ENCODE measurements at places on chromosomes 16 and 17.

- DNase-seq: no peak
These were observed 15.8 kb downstream of the HEATR3 start for GRCh38 chr16:50081428-50082018.

GRCh38 chr17:52470553-52470952 is 312.0 kb upstream of the CA10 start:
- no peak for DNase-seq

DNA sequence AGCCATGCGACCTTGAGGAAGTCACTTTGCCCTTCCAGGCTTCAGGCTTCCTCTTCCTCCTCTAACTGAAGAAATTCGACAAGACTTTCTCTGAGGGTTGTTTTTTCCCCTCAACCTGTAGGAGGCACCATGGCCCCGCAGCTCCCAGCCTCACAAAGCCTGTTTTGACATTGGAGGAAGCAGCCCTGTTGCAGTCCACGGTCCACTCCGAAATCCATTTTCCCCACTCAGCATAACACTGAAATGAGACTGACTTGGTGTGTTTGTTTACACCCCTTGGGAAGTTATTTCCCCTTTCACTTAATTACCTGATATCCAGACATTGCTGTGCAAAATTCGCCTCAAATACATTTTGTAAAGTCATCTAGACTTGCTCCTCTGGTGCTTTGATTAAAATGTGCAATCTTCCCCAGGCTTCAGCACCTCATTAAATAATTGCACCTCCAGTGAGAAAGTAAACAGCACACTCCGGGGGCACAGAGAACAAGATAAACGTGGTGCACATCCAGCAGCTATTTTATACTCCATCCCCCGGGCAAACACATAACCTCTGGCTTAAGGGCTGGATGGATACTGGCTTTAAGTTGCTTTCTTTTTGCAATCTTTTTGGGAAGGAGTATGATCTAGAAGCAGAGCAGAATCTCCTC is 41.4 kb upstream of the PIRT start:
- DNase-seq: no peak

DNA sequence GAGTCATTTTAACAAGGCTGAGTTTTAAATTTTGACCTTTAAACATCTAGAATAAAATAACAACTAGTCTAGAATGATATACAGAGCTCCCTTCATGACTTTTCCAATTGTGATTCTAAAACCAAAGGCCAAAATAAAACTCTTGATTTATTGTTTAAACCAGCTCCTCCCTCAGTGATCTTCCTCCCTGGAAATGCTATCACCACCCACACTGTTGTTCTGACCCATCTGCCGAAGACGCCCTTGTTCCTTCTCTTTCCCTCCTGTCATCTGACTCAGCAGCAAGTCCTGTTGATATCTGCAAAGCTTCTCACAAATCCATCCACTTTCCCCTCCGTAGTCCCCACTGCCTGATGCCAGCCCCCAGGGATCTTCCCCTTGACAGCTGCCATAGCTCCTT is 231.6 kb upstream of the DYNLRB2 start:
- DNase-seq: no peak

GRCh38 chr17:77610518-77610893 is 348.0 kb upstream of the TNRC6C start:
- DNase-seq: peak; percentile 10

- DNase-seq: no peak
These were observed 40.8 kb downstream of the MRTFB start for GRCh38 chr16:14111713-14112538.

GRCh38 chr16:55333684-55334083 is 9.7 kb downstream of the IRX6 start:
- no peak for DNase-seq

GRCh38 chr17:78862073-78863023 is 21.7 kb upstream of the USP36 start:
- DNase-seq: peak; percentile 94

DNA sequence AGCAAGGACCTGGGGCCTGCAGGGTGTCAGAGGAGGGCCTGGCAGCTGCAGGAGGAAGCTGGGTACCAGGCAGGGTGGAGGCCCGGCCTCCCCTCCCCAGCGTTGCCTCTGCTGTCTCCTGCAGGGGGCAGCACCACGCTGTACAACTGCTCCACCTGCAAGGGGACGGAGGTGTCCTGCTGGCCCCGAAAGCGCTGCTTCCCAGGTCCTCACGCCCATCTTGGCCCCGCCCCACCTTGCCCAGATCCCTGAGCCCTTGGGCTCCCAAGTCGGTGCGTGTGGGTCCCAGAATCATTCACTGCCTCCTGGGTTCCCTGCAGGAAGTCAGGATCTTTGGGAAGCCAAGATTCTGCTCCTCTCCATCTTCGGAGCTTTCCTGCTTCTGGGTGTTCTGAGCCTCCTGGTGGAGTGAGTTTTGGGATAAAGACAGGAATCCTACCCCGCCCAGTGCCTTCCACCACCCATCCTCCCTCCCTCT is 1.2 kb downstream of the TMEM95 start:
- DNase-seq: peak; percentile 82

DNA sequence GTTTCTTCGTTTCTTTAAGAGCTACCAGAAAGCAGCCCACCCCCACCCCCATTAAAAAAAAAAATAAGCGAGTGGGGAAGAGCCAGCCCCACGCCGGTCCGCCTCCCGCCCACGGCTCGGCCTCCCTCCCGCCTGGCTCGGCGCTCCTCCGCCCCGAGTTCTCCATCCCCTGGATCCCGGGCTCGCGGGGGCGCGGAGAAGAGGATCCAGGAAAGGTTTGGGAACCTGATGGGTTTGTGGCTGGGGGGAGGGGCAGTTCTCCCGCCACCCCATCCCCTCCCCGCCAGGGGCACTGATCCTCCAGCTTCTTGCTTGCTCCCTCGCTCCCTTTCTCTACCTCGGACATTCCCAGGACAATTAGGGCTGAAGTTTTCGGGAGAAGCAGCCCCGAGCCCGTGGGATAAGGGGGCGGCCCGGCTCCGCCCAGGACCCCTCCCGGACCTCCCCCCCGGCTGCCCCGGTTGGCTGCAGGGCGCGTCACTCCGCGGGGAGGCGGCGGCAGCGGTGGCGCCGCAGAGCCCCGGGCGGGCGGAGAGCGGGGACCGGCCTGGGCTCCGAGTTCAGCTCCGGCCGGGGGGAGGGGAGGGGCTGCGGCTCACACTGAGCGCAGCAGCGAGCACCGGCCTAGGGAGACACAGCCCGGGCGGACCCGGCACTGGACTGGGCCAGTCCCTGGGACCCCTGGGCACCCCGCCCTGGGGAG is 1.0 kb upstream of the SALL1 start:
- DNase-seq: peak; percentile 87

DNA sequence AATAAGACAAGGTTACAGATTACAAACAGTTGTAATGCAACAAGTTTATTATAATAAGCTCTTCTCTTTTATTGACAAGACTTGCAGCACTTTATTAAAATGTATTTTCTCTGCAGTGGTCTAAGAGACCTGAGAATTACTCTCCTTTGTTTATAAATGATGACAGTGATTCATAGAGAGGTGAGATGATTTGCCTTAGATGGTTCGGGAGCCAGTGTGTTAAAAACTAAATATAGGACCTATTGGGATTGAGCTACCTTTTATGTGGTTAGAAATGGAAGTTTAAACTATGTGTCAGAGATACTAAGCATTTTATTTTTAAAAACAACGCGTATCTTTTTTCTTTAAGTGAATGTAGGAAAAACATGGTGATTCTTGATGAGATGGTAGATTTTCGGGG is 2.9 kb upstream of the KRTAP3-3 start:
- DNase-seq: no peak

GRCh38 chr16:31083081-31083480 is 5.7 kb downstream of the PRSS53 start:
- DNase-seq: no peak

- no peak for DNase-seq
These were observed 17.1 kb upstream of the CDH1 start for GRCh38 chr16:68719993-68720489.

DNA sequence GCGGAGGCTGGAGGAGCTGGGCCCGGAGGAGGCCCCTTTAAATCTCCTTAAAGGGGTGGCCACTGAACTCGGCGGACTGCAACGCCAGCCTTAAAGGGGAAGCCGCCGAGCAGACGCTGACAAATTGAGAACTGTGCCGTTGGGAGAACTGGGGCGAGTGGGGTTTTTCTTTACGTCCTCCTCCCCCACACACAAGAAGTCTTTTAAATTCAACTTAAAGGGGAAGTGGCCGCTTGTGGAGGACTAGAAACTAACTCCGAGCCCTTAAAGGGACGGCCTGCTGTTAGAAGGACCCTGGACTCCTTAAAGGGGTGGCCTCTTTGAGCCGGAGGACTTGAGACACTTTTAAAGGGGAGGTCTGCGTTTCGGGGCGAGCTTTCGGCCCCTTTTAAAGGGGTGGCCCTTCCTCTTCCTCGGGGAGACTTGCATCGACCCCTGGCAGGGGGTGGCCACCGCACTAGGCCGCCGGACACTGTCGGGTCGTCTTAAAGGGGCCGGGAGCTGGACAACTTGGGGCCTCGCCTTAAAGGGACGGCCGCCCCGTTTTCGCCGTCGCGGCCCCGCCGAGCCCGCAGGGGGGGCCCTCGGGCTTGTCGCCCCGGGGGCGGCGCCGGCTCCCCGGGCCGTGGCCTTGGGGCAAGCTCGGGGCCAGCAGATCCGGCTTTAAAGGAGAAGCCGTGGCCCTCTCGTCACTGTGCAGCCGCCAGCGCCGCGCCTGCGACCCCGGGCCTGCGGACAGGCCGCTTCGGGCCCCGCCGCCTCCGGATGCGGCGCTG is 688 bp downstream of the FBRS start:
- DNase-seq: peak; percentile 99

DNA sequence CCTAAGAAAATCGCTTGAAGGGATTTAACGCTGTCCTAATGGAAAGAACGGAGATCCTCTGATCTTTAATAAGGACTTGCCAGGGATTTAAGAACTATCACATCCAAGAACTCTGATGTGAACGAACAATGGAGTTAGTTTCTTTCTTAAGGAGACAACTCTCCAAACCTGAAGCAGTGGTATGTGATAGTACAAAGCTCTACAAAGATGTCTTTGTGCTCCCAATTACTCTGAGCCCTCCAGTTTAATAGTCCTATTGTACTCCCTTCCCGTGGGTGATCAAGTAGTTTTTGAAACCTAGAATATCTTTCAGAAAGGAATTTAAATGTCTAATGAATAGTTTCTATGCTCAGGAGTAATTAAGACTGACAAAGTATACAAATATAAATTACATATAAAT is 123.8 kb downstream of the FTO start:
- no peak for DNase-seq

DNA sequence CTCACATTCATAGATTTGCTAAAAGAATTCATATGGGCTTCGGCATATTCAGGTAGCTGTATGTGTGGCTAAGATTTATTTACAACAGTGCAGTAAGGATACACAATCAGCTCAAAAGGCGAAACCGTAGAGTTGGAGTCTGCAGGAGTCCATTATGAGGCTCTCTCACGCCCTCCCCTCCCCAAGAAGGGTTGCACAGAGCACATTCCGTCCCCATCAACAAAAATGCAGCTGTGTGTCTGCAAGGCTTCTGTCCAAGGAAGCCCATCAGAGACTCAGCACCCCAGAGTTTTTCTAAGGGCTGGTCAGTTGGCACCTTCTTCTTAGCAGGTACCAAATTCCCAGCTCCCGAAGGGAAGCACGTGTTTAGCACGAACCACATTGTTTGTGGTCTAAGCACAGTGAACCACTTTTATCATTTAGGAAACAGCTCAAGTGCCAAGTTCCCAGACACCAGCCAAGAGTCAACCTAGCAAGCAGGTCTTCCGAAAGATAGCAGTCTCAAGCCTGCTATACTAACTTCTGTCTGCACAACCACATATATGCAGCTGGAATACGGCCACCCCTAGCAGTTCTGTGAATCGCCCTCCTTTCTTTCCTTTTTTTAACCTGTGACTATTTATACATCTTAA is 28.5 kb upstream of the MEAK7 start:
- DNase-seq: peak; percentile 19

DNA sequence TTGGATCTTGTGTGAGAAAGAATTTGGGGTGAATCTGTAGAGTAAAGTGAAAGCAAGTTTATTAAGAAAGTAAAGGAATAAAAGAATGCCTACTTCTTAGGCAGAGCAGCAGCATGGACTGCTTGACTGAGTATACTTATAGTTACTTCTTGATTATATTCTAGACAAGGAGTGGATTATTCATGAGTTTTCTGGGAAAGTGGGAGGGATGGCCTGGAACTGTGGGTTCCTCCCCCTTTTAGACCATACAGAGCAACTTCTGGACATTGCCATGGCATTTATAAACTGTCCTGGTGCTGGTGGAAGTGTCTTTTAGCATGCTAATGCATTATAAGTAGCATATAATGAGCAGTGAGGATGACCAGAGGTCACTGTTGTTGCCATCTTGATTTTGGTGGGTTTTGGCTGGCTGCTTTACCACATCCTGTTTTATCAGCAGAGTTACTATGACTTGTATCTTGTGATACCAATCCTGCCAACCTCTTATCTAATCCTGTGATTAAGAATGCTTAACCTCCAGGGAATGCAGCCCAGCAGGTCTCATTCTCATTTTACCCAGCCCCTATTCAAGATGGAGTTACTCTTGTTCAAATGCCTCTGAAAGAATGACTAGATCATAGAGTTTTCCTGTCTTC is 58.7 kb downstream of the HSD17B2 start:
- no peak for DNase-seq

- peak; percentile 52 for DNase-seq
These were observed 17.8 kb downstream of the SNN start for GRCh38 chr16:11685844-11686618.

DNA sequence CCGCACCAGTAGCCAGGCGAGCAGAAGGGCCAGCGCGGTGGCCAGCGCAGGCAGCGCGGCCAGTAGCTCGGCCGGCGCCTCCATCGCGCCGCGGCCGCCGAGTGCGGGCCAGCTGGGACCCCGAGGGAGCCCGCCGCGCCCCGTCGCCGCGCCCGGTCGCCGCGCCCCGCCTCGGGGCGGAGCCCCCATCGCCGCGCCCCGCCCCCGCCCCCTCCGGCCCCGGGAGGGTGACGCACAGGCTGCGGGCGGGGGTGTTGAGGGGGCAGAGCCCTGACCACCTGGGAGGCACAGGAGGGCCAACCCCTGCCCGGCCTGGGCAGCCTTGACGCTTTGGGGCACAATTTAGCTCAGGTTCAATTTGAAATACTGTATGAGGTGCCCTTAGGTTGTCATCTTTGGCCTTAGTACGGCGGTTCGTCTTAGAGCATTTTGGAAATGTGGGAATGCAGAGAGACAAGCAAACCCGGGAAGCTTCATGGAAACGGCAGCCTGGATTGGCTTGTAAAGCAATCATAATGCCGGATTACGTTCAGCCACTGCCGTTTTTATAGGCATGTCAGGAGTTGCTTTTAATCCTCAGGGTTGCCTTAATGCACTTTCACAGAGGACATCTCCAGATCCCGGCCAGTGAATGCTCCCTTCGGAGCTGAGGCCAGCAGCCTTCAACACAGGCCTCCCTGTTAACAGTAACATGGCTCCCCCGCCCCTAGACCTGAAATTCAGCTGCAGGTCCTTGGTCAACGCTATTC is at the start of gene MXRA7:
Gene MXRA7 (minus strand): TSS at position 103 of the 749 bp plus-strand sequence. CDS start 19 bp downstream, at position 84.
- peak; percentile 92 for DNase-seq

GRCh38 chr16:81620796-81621195 is 158.3 kb upstream of the PLCG2 start:
- no peak for DNase-seq

- no peak for DNase-seq
These were observed 208.2 kb downstream of the FTO start for GRCh38 chr16:53912155-53912554.

- DNase-seq: no peak
These were observed 10.2 kb downstream of the COTL1 start for GRCh38 chr16:84607694-84608093.

- DNase-seq: no peak
These were observed 7.3 kb downstream of the ENDOV start for GRCh38 chr17:80422276-80422675.

GRCh38 chr17:82507631-82508175 is 11.8 kb upstream of the FOXK2 start:
- no peak for DNase-seq
